NCI-H446 (cell line): ENCODE measurements at places on chromosomes 7 and 10.
A peak's percentile ranks its signal among the peaks of the same experiment; 100 is the strongest.

DNA sequence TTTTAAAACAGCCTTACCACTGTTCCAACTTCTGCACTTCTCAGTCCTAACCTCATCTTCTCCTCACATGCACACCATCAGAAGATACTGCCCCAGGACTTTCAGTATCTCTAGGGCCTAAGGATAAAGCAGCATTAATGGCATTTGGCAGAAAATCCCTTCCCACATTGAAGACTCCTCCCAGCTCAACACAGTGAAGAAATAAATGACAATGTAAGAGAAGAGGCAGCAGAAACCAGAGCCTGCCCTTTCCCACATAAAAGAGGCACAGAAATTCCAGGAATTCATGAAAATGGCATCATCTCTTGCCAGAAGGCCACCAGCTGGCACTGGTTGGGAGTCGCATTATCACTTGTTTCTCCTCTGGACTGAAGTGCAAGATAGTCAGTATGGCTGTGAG, 3.7 kb downstream of the GCC1 start:
- DNase-seq: no peak

GRCh38 chr10:71838264-71839211, 12.5 kb downstream of the PSAP start:
- no peak for DNase-seq

DNA sequence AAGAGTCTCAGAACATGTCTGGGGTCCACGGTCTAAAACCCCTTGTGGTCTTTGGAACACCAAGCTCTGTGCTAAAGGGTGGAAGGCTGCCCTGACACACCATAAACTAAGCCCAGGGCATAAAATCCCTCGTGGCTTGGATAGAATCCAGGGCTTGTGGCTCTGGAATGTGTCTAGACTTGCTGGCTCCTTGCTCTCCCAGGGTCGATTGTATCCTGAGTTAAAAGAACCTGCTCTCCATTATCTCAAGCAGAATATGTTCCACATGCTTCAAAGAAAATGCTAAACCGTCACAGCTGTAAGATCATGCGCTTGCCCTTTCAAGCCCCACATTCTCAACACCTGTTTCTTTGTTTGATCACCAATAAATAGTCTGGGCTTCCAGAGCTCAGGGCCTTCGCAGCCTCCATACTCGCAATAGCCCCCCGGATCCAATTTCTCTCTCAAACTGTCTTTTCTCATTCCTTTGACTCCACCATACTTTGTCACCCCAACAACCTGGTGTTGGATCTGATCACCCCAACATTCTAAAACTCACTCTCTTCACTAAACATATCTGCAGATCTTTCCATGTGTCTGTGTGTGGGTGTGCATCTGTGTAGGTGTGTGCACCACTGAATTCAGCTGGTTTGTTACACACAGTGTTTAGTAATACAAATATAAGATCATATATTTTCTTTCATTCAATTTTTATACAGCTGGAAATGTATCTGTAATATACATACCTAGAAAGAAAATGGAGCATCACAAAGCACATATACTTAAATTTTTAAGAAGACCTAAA, 238.5 kb downstream of the ZMYND11 start:
- no peak for DNase-seq

DNA sequence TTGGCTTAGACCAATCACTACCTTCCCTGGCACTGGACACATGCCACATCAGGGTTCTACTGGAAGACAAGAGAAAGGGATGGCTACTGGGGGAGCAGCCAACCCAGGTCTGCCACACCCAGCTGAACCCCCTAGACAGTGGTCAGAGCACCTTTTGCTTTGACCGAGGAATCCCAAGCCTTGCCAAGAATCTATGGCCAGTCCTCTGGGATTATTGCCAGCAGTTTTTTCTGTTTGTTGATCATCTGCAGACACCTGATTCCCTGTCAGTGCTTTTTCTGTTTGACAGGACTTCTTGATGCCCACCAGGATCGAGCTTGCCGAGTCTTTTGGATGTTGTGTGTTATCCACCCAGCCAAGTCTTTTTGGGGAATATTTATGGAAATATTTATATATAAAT, 476.2 kb upstream of the GALNT17 start:
- DNase-seq: no peak

DNA sequence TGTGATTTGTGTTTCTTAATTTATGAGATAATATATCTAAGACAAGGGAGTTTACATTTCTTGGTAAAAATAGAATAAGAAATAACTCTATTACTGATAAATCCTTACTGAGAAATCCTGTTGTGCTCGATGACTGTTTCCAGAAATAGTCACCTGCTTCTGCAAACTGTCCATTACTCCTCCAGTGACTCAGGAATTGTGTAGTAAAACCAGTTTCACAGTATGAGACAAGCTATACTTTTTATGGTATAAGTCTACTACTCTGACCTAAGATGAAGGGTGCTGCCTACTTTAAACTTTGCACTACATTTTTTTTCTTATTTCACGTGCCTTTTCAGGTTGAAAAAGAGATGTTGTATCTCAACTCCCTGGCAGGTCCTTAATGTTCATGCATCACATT, 6.8 kb upstream of the ANKRD22 start:
- DNase-seq: no peak

- DNase-seq: no peak
Observed at GRCh38 chr10:119116326-119116951, 12.5 kb downstream of the DENND10 start.

GRCh38 chr10:71632200-71632820, 87.3 kb downstream of the C10orf105 start:
- DNase-seq: no peak

DNA sequence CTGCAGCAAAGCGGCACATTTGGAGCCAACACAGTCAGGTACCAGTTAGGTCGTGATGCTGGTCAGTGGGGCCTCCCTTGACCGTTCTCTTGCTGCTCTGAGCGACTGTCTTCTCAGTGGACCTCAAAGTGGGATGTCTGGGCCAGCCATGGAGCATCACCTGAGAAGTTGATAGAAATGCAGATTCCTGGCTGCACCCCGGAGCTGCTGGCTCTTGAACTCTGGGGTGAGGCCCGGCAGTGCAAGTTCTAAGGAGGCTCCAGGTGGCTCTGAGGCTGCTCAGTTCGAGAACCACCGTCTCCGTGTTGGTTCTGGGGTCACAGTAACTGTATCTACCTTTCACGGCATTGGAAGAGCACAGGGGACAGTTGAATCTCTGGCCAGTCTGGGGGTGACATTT, 147.5 kb downstream of the WDR37 start:
- no peak for DNase-seq

DNA sequence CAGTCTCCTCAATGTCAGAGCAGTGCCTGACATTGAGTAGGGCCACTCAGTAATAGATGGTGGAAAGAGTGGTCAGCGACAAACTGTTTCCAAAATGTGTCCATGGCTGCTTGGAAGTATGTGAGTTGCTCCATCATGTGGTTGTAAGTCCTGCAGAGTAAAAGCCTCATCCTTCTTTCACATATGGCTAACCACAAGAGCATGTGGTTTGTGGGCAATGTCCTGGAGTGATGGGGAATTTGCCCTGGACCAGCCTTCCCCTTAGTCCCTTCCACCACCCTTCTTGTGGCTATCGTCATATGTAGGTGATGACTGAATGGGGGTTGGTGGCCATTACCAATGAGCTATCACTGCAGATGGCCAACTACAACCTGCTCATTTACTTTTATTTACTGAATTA, 33.0 kb upstream of the PLXNA4 start:
- DNase-seq: peak; percentile 13

DNA sequence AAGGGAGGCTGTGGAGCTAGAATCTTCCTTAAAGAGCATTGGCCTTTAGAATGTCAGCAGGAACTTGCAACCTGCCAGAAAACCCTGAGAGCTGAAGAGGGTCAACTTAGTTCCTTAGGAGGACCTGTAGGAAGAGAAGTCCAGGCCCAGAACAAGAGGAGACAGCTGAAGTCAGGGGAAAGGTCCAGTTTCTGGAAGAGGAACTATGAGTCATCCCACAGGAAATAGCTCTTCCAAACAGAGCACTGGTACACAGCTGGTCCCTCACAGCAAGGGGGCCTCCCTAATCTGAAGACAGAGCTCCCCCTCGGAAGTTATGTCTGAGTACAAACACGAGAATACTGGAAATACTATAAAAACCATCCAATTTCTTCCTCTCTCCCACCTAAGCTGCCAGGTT, 98.9 kb downstream of the HERPUD2 start:
- DNase-seq: no peak

GRCh38 chr10:114973306-114973705, 35.3 kb downstream of the TRUB1 start:
- DNase-seq: no peak

DNA sequence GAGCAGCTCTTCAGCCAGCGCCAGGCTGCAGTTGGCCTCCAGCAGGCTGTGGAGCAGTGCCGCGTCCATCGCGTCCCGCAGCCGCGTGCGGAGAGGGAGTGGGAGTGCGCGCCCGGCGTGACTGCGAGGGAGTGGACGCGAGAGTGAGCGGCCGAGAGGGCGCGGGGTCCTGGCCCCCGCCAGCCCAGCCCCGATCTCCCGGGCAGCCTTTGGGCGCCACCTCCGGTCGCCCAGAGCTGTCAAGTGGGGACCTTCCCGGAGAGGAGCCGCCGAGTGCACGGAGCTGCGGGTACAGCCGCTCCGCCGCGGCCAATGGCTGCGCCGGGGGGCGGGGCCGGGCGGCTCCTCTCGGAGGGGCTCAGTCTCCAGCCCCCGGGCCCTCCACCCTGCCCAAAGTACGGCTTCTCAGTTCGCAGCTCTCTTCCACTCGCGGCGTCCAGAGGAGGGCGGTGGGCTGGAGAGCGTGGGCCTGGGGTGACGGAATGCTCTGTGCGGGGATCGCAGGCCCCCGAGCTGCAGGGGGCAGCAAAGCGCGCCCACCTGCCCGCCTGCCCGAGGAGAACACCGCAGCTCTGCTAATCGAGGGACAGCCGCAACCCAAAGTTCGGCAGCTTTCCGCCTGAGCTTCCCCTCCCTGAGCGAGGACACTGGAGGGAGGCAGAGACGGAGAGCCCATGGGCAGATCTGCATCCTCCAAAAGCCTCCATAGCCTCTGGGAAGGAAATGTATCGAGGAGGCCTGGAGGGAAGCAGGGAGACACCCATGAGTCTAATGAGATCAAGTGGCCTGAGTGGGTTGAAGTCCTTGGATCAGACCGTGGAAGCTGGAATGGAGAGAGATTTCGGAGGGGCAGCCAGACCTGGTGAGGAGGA, at the start of gene CRHR2:
CRHR2 (minus strand) TSS at position 245 of the 872 bp plus-strand sequence; CDS start at position 69, 176 bp downstream.
- peak; percentile 15 for DNase-seq

GRCh38 chr7:134371536-134371935, 54.8 kb upstream of the SLC35B4 start:
- DNase-seq: no peak

DNA sequence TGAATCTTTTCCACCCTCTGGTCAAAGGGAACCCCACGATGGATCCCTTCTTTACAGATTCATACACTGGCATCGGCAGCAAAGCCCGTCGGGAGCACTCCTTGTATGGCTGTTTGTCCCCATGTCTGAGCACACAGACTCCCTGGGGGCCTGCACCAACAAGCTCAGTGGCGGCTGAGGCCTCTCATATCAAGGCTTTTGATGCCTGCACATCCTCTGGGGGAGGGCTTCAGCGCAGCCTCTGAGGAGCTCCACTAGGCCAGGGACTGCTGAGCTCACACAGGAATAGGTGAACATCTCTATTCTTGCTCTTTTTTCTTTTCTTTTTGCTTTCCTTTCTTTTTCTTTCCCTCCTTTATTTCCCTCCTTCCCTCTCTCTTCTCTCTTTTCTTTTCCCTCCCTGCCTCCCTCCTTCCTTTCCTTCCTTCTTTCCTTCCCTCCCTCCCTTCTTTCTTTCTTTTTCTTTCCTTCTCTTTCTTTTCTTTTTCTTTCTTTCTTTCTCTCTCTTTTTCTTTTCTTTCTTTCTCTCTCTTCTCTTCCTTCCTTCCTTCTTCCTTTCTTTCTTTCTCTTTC, 174.6 kb downstream of the CCDC3 start:
- no peak for DNase-seq

DNA sequence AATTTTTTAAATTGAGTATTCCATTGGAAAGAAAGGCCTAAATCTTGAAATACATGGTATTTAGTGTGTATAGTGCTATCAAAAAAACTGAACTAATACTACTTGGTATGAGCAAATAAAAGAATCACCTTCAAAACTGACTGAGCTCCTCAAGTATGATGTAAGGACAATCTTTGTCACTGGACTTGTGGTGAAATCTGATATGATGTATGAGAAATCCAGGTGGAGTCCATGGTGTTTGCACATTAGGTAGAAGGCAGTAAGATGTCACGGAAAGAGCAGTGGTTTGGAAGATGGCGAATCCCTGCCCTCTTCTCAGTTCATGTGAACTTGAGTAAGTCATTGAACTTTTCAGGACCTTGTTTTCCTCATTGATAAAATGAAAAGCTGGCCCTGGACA, 62.1 kb upstream of the COL1A2 start:
- DNase-seq: no peak

- DNase-seq: no peak
Observed at GRCh38 chr10:1116051-1116450, 59.9 kb downstream of the WDR37 start.
